GM19239 (cell line): ENCODE measurements at places on chromosomes 4 and X.

DNA sequence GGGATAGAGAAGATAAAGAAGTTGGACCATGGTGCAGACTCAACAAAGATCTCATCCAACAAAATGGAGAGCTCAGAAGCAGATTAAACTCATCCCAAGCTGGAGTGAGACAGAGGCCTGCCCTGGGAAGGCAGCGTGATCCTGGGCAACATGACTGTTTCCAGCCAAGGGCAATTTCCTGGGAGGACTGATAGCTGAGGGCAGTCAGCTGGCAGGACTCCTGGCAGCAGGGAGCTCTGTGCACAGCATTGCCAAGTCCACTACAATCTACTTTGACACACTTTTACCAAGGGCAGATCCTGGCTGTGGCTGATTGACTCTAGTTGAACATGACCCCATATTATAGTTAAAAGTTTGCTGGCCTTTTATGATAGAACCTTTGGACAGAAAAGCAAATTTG lies 357.3 kb upstream of the RASGEF1B start:
- no peak for DNase-seq

DNA sequence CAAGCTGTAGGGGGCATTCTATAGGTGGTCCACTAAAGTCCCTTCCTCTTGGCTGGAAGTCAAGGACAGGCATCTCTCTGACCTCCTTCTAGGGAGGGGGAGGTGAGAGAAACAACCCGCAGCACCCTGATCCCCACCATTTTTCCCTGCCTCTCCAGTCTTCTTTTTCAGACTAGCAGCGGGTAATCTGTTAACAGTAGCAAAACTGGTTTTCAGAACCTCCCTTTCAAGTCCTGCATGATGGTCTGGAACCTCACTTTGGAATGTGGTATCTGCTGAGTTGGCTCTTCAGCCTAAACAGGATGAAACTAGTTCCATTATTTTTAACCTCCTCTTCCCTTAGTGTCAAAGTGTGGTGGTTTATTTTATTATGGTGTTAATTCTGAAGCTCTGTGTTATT lies 196.0 kb downstream of the NWD2 start:
- no peak for DNase-seq

DNA sequence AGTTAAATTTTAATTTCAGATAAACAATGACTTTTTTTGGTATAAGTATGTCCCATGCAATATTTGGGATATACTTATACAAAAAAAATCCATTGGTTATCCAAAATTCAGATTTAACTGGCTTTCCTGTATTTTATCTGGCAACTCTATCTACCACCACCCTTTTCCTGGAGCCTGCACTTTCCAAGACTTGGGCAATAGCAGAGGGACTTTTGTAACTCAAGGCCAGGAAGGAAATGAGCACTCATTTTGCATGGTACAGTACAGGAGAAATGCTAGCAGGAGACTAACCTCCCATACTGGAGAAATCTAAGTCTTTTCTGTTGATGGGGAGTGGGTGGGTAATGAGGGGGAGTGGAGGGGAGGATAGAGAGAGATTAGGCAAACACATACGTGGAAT lies 37.7 kb upstream of the PLAC1 start:
- no peak for DNase-seq

GRCh38 chr4:53905941-53906377 lies 158.4 kb downstream of the CHIC2 start:
- no peak for DNase-seq

DNA sequence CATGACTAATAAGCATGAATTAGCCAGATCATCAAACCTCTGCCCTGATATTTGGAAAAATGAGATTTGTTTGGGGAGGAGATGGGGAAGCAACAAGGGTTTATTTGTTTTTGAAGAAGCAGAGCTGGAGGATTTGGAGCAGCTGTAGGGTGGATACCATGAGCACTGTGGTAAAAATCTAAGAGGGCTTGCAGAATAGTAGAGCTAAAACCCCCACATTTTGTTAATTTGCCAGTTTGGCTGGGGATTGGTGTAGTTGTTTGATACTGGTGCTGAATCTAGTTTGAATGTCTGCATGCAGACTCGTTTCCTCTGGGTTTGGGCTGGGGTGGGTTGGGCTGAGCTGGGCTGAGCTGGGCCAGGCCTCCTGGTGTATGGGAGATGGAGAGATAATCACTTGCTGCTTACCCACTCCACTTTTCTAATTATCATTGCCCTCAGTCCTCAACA lies 43.7 kb downstream of the SMAD1 start:
- no peak for DNase-seq

DNA sequence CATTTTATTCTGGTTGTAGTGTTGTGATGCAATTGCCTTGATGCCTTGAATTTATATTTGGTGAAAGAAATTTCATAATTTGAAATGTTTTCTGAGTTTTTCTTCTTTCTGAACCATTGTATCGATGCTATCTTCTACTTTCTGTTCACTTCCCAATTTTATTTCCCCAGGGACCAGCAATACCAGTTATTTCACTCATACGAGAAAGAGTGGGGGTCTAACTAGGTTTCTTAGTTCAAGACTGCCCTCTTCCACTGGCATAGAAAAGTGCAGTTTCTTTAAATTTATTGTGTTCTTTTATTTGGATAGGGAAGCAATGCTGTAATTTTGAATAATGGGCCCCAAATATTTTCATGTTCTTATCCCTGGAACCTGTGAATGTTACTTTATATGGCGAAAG lies 544.0 kb upstream of the ADGRL3 start:
- no peak for DNase-seq

DNA sequence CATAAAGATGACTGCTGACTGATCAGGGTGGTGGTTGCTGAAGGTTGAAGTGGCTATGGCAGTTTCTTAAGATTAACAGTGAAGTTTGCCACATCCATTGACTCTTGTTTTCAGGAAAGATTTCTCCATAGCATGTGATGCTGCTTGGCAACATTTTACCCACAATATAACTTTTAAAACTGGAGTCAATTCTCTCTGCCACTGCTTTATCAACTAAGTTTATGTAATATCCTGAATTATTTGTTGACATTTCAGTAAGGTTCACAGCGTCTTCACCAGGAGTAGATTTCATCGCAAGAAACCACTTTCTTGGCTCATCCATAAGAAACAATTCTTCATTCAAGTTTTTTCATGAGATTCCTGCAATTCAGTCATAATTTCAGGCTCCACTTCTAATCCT lies 166.5 kb upstream of the SPRY1 start:
- no peak for DNase-seq

- no peak for DNase-seq
Measured at GRCh38 chrX:66625525-66625924, 13.4 kb downstream of the EDA2R start.
